H7 (cell line): ENCODE measurements at places on chromosomes 12 and 14.
A peak's percentile ranks its signal among the peaks of the same experiment; 100 is the strongest.

GRCh38 chr14:104968541-104969401 lies 9.4 kb downstream of the AHNAK2 start:
- peak; percentile 71 for DNase-seq

- DNase-seq, result no peak
These were observed 2.6 kb downstream of the FBRSL1 start for GRCh38 chr12:132492522-132492921.

DNA sequence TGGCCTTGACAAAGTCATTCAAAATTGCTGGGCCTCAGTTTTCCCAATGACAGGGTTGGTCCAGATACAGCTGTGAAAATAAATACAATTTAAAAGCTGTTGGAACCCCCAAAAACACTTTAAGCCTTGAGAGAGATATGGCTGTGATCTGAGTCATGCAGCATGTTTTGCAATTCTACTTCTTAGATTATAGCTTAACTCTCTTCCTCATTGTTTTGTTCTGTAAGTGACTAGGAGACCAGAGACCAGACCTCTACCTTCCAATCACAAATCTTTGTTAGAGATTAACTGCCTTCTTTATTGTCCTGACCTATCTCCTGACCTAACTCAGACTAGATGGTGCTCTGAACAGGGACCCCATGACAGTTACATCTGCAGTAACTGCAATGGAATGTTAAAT lies 198.1 kb downstream of the STXBP6 start:
- DNase-seq, result no peak

GRCh38 chr12:90098132-90098779 lies 389.6 kb upstream of the ATP2B1 start:
- DNase-seq, result no peak

GRCh38 chr12:24083838-24084237 lies 134.4 kb upstream of the SOX5 start:
- DNase-seq, result no peak
